Bronchial epithelial cell (primary cell): ENCODE measurements at places on chromosomes 16 and 17. TPM values are rescaled to one million over a fixed set of nuclear protein-coding genes. Genes with fewer than 3 reads are reported as not detected.
A peak's percentile ranks its signal among the peaks of the same experiment; 100 is the strongest.

KRTAP4-3 gene
- not detected in 2 replicates for total RNA-seq

CES4A gene
- total RNA-seq = 1.1 and 1.5 TPM in 2 replicates

CMTM2 gene
- not detected in 2 replicates for total RNA-seq

PRR29 gene
- total RNA-seq = not detected in 2 replicates

HEATR9 gene
- total RNA-seq = not detected in 2 replicates

DCXR gene
- 83.3 and 87.9 TPM in 2 replicates for total RNA-seq

TERB1 gene
- 0.26 TPM in 2 replicates for total RNA-seq

DNA sequence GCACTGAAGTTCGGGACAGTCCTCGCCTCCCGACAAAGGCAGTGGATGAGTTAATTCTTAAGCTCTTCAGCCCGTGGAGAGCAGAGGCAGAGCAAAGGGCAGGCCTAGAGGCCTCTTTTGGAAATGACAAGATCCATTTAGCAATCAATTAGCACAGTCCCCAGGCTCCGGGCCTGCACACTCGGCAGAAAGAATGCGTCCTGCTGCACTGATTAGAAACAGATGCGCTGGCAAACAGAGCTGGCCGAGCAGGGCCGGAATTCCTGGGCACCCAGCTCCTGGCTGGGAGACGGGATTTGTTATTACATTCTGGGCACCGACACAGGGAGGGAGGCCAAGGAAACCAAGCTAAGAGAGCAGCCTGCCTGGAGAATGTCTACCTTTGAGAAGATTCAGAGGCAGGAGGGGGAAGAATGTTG is 162.9 kb downstream of the COPRS start:
- no peak for DNase-seq

DNA sequence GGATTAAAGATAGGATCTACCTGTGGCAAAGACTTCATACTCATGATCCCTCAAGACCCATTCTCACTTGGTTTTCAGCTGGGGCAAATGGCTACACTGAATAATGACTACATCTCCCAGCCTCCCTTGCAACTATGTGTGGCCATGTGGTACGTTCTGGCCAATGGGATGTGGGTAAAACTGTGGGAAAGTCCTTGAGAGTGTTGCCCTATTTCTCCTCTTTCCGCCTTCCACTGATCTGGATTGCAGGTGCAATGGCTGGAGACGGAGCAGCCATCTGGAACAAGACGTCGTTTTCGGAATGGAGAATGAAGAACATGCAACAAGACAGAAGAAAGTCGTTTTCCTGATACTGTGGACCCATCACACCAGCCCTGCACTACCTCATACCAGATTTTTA is 48.5 kb downstream of the HAPSTR1 start:
- DNase-seq = no peak

GRCh38 chr16:2236337-2237101 is at the start of gene DNASE1L2:
TSS of gene DNASE1L2 (plus strand) at chr16:2236444. CDS start at chr16:2236817, 373 bp downstream.
- no peak for DNase-seq

DNA sequence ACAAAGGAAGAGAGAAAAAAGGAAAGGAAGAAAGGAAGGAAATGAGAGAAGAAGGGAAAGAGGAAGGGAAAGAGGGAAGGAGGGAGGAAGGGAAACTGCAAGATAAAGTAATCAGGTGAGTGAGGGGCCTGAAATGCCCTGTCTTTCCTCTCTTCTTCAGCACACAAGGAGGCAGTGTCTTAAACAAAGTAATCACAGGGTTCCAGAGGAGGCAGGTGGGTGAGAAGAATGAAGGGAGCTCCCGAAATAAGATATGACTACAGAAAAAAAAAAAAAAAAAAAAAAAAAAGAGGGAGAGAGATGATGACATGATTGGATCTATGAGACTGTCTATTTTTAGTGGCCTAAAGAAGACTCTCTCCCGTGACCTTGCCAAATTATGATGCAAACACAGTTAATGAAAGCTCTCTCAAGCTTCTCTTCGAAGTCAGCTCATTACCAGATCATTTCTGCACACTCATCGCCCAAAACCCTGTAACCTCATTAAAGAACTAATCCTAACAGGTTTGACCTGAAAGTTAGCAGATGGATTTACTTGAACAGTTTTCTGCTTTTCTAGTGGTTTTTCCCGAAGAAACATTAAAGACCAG is 53.6 kb downstream of the CDH11 start:
- DNase-seq = peak; percentile 27

- peak; percentile 9 for DNase-seq
Observed at GRCh38 chr17:8837563-8838075, 29.9 kb downstream of the PIK3R6 start.

DNA sequence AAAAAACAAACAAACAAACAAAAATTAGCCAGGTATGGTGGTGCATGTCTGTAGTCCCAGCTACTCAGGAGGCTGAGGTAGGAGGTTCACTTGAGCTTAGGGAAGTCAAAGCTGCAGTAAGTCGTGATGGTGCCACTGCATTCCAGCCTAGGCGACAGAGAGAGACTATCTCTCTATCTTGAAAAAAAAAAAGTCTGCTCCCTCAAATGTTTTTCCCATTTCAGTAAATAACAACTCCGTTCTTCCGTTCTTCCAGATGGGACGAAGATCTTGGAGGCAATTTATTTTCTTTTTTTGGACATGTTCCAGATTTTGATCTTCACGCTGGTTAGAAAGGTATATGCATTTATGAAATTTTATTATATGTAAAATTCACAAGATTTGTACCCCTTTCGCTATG is 19.0 kb downstream of the ERAL1 start:
- no peak for DNase-seq

- no peak for DNase-seq
Observed at GRCh38 chr16:74322301-74322710, 25.7 kb downstream of the PSMD7 start.

DNA sequence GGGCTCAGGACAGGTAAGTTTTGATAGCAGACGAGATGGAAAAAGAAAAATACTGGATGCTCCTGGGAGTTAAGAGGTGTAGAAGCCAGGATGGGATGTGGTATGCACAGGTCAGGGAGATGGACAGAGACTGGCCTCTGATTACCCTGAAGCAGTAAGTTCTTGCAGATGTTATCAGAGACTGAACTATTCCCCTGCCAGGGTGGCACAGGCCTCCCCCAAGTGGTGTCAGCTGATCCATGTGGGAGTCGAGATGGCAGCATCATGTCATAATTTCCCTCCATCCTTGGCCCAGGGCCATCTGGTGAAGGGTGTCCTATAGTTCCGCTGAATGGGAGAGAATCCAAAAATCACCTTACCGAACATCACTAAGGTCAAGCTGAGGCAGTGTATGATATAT is 14.1 kb upstream of the NKD1 start:
- no peak for DNase-seq

GRCh38 chr16:14140923-14141322 is 69.8 kb downstream of the MRTFB start:
- DNase-seq = no peak

GRCh38 chr17:17326275-17326875 is 23.2 kb downstream of the NT5M start:
- no peak for DNase-seq

DNA sequence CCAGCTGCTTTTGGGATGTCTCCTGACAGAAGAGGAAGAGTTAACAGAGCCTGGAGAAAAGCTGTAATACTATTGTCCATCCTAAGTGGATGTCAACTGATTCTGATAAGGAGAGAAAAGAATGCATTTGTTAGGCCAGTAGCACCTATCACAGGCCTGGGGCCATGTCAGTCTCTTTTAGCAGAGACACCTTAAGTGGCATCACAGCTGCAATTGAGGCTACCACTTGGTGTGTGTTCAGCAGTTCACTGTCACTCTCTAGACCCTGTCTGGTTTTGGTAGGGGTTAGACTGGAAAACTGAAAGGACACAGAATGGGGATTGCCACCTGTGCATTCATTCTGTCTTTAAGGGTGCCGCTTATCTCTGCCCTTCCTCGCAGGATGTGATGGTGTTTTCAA is 42.0 kb downstream of the PSMD12 start:
- DNase-seq = no peak

- DNase-seq = no peak
Observed at GRCh38 chr16:85061566-85061965, 34.0 kb downstream of the KIAA0513 start.

DNA sequence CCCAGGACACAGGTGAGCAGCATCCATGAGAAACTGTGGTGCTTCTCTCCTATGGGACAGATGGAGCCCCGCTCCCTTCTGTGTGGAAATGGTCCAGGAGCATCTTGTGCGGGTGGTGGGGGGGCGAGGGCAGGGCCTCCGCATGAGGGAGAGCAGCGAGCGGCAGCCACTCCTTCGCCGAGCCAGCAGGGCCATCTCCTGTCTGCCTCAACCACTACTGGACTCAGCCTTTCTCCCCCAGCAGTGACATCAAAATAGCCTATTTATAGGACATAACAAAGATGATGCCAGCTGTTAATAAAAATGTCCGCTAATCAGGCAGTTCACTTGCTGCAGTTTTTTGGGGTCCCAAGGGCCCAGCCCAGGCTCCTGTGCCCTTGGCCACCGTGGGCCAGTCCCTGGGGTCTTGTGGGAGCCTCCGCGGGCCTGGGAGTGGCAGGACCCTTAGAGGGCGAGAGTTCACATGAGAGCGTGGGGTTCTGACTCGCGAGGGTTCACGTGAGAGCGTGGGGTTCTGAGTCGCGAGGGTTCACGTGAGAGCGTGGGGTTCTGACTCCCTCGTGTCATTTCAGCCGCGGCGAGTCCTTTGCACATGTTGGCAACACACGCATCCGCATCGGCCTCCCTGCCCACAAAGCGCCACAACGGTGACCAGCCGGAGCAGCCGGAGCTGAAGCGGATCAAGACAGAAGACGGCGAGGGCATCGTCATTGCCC is 47.4 kb downstream of the WDR45B start:
- DNase-seq = no peak

DNA sequence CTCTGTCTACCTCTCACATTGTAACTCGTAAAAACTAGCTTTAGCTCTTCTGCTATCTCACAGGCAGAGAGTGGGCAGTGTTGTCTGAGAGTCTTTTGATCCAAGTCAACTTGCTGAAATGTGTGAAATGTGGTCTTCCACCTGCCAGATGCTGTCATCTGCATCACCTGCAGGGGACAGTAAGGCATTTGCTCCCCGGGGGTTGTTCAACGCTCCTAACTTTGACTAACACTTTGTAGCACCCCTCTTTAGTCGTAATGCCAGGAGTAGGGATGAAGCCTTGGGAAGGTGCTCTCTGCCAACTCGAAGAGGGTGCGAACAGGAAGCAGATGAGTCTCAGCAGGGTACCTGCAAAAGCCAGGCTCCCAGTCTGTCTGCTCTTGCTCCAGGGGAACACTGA is 36.1 kb downstream of the SNX11 start:
- DNase-seq = no peak

DNA sequence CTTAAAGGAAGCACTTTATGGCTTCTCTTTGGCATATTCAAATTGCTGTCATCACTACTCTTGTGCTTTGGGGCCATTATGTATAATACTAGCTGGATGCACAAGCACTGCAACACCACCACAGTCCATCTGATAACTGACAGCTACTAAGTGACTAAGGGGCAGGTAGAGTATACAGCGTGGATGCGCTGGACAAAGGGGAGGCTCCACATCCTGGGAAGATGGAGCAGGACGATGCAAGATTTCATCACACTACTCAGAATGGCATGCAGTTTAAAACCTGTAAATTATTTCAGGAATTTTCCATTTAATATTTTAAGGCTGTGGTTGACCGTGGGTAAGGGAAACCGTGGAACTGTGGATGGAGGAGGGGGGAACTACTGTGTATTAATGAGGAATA is 25.0 kb downstream of the MPRIP start:
- DNase-seq = no peak

- DNase-seq = no peak
Observed at GRCh38 chr16:48602356-48603014, 7.5 kb downstream of the N4BP1 start.
